ENCODE measurements at places on chromosomes 12 and 14.

DNA sequence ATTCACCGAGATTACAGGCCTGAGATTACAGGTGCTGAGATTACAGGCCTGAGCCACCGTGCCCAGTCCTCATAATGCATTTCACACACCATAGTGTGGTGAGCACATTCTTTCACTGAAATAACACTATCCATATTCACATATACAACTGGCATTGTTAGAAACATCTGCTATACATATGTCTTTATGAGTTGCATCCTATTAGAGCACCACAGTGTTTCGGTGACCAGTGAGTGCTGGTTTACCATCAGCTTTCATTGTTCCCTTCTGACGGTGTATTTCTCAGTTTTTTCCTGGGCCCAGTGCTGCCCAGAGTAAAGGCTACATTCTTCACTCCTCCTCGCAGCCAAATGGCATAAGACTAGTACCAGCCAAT, 96.2 kb upstream of the FGD4 start:
- DNase-seq = peak; percentile 20

GRCh38 chr12:132658149-132658894, 28.8 kb downstream of the POLE start:
- DNase-seq = no peak

- no peak for DNase-seq
Observed at GRCh38 chr14:64119500-64119899, 174.7 kb downstream of the ESR2 start.

DNA sequence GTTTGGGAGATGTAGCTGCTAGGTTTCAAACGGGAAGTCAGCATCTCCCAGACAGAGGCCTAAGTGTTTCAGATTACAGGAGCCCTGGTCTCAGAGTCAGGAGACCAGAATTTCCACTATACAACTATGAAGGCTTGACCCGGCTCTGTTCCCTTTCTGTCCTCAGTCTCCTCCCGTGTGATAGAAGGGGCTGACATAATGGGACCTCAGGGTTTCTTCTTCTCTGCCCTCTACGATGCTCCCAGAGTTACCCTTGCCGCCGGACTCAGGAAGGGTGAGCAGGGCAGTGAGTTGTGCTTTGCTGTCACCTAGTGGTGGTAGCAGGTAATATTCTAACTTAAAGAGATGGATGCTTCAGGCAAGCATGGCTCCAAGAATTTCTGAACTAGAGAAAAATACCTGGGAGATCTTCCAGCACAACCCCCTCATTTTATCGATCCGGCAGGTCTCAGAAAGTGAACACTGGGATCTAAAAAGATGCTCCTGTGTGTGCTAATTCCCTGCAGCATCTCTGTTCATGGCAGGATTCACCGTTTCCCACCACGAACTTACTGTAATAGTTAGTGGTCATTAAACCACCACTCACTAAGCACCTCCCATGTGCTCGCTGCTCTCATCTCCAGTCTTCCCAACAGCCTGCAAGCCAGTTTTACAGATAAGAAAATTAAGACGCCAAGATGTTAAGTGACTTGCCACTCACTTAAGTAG, 84.4 kb downstream of the VWF start:
- DNase-seq = peak; percentile 75

DNA sequence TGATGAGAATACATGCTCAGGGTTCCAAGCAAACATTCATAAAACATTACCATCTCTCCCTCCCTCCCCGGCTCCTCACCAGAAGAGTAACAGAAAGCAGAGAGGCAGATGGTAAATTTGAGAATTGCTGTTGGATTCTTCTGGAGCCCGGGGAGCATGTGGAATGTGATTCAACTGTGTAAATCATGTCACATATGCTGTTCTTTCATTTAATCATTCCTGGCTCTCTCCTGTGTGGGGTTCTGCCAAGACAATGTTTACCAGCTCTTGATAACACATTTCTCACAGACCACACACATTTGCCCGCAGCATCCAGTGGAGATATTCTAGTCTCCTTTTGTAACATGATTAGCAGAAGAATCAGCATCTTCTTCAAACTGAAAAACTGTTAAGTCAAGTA, 23.4 kb upstream of the NR2C1 start:
- DNase-seq = peak; percentile 36

DNA sequence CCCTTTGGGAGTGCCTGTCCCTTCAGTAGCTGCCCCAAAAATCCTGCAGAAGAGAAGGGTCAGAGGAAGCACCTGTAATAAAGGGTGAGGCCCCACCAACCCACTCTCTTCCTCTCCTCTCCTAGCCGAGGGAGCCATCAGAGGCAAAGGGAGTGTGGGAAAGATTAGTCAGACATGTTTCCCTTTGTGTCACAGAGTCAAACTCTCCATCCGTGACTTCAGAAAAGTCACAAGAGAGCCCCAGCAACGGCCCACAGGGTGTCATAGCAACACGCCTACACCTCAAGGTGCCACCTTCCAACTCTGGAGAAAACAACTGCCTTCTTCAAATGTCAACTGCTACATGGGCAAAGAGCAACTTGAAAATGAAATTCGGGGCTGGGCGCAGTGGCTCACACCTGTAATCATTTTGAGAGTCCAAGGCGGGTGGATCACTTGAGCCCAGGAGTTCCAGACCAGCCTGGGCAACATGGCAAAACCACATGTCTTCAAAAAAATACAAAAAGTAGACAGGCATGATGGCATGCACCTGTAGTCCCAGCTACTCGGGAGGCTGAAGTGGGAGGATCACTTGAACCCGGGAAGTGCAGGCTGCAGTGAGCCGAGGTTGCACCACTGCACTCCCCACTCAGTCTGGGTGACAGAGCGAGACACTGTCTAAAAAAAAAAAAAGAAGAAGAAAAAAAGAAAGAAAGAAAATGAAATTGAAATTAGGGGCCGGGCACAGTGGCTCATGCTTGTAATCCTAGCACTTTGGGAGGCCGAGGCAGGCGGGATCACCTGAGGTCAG, 17.7 kb upstream of the CD27 start:
- DNase-seq = no peak

DNA sequence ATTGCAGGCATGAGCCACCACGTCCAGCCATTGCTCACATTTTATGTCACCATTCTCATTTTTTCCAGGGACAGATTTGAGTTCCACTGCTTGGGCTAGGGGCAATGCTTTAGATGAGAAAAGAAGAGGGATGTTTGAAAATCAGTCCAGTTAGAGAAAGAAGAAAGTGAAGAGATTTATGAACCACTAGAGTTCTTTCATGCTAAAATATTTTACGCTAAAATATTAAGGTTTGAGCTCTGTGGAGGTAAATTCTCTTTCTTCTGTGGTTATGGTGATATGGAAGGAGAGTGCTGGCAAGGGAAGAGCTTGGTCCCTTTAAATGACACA, 21.5 kb downstream of the CFL2 start:
- DNase-seq = no peak

- no peak for DNase-seq
Observed at GRCh38 chr12:51391283-51392123, at the start of gene GALNT6. Gene GALNT6, minus strand, starts transcription at chr12:51391406. Its CDS starts 11,625 bp downstream, at chr12:51379781.

DNA sequence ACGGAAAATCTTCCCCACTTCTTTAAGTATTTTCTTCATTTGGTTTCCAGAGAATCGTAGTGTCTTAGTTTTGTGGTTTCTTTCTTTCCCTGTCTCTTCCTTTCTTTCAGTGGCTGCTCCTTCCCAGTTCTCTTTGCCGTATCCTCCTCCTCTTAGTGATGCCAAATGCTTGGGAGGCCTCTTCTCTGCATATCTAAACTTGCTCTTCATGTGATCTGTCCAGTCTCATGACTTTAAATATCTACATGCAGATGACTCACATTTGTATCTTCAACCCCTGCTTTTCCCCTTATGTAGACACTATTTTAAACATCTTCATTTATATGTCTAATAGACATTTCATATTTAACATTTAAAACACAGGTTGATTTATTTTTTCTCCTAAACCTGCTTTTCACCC, 149.2 kb downstream of the PTCSC3 start:
- no peak for DNase-seq

GRCh38 chr14:77032844-77033621, 4.5 kb upstream of the IRF2BPL start:
- peak; percentile 99 for DNase-seq

DNA sequence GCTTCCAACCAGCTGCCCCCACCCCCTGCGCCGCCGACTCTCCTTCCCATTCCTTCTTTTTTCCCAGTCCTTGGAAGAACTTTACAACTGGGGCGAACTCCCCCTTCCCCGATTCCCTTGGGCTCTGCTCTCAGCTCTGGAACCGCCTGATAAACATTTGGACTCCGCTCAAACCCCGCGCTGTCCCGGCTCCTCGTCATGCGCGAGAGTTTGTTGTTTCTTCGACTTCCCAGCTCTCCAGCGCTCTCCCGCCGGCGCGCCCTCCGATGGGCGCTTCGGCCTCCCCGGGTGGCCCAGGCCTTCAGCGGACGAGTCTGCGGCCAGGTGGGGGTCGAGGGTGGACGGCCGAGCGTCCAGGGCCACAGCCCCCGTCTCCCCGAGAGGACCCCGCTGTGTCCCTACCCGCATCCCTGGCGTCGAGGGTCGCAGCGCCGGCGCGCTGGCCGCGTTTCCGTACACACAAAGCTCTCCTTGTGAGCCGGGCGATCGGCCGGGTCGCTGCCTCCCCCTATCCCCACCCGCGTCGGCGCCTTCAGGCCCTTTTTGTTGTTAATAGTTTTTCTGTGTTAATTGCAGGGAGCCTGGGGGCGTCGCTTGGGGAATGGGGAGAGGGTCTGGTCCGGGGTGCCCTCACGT, 847 bp downstream of the MMP14 start:
- peak; percentile 45 for DNase-seq

GRCh38 chr14:68527329-68527851, 265.5 kb downstream of the ZFP36L1 start:
- no peak for DNase-seq

- no peak for DNase-seq
Observed at GRCh38 chr14:75615200-75615599, 36.8 kb downstream of the FLVCR2 start.

DNA sequence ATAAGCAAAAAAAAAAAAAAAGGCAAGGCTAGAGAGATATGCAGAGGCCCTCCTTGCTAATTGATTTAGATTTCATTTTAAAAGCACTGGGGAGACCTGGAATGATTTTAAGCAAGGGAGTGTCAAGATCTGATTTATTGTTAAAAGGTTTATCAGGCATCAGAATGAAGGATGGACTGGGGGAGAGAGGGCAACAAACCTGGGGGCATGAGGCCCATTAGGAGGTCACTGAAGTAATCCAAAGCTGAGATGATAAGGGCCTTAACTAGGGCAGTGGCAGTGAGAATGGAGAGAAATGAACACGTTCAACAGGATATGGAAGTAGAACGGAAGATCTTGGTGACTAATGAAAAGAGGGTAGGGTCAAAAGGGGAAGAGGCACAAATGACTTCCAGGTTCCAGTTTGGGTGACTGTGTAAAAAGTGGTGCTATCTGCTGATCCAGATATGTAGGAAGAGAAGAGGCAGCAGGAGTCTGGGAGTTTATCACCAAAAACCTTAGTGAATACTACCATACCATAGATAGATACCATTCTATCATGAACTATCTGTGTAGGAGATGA, 24.0 kb downstream of the KITLG start:
- no peak for DNase-seq

DNA sequence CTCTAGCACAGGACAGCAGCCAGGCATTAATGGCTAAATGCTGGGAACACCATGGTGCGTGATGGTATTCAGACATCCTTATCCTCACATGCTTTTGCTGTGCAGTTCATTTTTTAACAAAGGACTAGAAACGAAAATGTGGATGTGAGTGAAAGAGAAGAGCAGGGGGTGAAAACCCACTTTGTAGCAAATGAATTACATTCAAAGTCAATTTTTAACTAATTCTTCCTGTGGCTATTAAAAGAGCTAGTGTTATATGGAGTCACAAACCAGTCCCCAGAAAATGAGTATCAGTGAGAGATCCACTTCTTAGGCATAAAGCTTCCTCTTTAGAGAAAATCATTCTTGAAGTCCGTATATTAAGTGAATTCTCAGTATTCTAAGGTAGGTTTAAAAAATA, 592.0 kb upstream of the LMO3 start:
- no peak for DNase-seq

- DNase-seq = no peak
Observed at GRCh38 chr12:118714051-118714460, 267.3 kb upstream of the SRRM4 start.

DNA sequence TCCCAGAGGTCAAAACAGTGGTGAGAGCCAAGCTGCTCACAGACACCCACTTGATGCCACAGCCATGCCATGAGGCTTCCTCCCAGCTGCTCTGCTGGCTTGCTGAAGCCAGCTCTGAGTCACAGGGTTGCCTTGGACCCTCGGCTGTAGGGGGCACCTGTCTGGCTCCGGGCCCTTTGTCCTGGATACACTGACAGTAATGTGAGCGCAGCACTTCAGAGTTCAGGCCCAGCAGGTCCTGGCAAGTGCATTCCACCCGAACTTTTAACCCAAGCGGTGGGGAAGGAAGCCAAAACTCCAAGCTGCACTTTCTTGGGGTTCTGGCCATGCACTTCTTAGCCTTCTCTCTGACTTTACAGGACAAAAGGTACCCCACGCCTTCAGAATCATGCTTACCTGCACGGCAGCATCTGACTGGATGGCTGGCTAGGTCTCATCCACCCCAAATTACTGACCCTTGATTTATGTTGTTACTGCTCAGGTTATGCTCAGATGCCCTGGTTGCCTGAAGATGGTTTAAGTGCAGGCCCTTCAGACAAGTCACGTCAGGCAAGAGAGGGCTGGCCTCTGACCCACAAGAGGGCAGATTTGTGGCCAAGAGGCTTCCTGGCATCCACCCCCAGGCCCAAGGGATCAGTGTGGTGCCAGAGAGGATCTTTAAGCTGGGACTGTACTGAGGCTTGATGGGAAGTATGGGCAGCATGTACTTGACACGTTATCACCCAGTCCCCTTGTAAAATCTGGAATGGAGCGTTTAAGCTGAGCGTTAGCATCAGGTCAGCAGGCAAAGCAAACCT, 24.8 kb downstream of the SLC25A29 start:
- DNase-seq = no peak

GRCh38 chr14:87869619-87870583, 123.1 kb downstream of the GALC start:
- DNase-seq = peak; percentile 93

GRCh38 chr12:131375972-131376345, 334.9 kb upstream of the SFSWAP start:
- no peak for DNase-seq

- DNase-seq = no peak
Observed at GRCh38 chr14:101241807-101242278, 319.5 kb upstream of the DIO3 start.

GRCh38 chr12:69509308-69509736, 39.1 kb downstream of the FRS2 start:
- peak; percentile 26 for DNase-seq

DNA sequence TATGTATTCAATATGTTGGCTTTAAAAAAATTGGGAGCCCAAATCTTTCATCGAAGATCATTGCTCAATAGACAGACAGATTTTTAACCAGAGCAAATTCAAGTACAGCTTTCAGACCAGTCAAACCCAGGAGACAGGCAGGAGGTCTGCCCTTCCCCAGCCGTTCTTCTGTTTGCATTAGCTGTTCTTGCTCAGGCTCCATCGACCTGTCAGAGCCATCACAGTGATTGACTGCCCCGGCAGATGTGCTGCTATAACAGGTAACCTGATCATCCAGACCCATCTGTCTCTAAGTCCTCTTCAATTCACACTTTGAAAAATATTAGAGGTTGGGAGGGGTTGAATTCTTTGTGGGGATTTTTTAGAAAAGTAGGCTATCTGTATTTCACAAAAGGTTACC, 453.5 kb downstream of the FOXG1 start:
- no peak for DNase-seq
